Fibroblast of skin of left biceps (primary cell): ENCODE measurements at places on chromosomes 1 and 21.
A peak's percentile ranks its signal among the peaks of the same experiment; 100 is the strongest.

DNA sequence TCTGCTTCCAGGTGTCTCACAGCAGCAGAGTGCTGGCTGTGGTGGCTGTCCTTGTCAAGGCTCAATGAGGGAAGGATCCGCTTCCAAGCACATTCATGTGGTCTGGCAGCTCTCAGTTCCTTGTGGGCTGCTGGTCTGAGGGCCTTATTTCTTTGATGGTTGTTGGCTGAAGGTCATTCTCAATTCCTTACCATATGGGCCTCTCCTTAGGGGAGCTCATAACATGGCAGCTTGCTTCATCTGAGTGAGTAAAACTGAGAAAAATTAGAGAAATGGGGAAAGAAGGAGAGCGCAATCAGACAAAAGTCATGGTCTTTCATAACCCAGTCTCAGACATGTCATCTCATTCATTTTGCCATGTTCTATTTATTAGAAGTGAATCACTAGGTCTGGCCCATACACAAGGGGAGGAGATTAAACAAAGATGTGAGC is 81.7 kb upstream of the TSPAN2 start:
- no peak for DNase-seq

GRCh38 chr1:3762873-3763228 is 9.7 kb upstream of the SMIM1 start:
- DNase-seq, result no peak

- peak; percentile 86 for DNase-seq
Measured at GRCh38 chr1:112700290-112701226, 6.4 kb downstream of the RHOC start.

DNA sequence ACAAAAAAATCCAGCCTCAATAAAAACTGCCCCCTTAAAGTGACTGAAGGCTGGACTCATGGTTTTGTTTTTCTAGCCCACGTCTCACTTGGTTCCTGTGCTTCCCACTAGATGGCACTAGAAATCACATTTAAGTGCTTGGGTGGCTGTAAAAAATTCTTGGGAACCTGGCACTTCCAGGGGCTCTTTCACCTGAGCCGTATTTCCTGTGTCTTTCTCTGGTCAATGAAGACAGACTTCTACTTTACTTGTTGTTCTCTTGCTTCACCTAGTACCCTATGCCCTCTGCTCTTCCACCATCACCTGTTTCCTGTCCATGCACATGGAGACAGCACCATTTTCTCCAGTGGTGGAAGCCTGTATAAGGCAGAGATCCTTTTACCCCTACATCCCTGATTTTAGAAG is 20.0 kb downstream of the METTL13 start:
- DNase-seq, result no peak

GRCh38 chr1:31860581-31860980 is 44.8 kb upstream of the SPOCD1 start:
- no peak for DNase-seq

DNA sequence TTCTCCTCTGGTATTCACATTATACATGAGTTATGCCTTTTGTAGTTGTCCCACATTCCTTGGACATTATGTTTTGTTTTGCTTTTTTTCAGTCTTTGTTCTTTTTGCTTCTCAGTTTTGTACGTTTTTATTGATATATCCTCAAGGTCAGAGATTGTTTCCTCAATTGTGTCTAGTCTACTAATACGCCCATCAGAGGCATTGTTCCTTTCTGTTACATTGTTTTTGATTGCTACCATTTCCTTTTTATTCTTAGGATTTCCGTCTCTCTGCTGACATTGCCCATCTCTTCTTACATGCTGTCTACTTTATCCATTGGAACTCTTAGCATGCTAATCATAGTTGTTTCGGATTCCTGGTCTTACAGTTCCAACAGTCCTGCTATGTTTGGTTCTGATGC is 27.8 kb upstream of the MPC2 start:
- DNase-seq, result no peak

DNA sequence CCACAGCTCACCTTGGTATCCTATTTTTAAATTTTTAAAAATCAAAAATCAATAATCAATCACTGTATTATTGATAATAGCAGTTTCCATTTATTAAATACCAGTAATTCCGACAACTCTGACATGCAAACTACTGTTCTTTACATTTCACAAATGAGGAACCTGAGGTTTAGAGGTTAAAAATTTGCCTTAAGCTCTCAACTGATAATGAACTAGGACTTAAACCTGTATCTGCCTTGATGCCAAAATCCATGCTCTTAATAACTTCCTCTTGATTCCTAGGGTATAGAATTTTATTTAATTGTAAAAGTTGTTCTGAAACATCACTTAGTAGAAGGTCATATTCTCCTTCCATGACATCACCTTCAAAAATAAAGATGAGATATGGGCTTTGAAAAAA is 5.6 kb downstream of the ARHGAP29 start:
- no peak for DNase-seq

GRCh38 chr21:27548486-27548885 is 581.6 kb upstream of the ADAMTS5 start:
- no peak for DNase-seq

- no peak for DNase-seq
Measured at GRCh38 chr1:97505816-97506215, 415.0 kb downstream of the DPYD start.

DNA sequence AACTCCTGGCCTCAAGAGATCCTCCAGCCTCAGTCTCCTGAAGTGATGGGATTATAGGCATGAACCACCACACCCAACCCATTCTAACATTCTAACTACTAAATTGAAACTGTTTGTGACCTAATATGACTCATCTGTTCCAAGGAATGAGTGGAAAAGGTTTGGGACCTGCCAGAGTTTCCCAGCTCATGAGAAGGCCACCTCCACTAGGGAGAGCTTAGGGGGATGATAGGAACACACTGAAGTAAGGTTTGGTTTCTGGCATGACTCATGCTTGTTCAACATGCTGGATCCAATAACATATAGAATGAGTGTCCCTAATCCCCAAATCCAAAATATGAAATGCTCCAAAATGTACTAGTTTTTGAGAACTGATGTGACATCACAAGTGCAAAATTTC is 18.9 kb upstream of the SCAF4 start:
- DNase-seq, result no peak

GRCh38 chr1:7898962-7899361 is 41.7 kb downstream of the TNFRSF9 start:
- DNase-seq, result no peak

DNA sequence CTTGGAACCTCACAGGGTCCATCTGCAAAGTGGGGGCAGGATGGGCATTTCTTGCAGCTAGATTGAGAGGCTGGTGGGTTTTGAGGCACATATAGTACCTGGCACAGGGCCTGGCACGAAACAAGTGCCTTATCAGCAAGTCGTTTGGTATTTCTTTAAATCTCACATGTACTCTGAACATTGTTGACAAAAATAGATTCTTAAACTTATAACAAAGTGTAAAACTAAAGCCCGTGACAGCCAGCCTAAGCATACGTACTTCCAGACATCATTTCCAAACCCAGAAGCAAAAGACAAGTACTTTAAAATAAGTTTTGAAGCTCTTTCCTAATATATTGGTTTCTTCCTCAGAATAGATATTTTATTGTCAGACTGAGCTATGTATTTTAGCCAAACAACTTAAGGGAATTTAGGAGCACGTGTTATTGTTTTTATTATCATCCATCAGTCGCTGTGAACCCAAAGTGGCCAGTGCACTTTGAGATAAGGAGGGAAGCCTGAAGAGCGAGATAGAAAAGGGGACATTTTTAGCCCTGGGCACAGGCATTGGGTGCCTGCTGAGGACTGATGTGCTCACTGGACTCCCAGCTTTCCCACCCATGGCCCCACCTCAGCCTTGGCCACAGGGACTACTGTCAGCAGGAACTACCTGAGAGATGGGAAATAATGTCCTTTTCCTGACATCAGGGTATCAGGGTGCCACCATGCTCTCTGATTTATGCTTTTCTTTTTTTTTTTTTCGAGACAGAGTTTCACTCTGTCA is 3.0 kb downstream of the FBLIM1 start:
- no peak for DNase-seq

GRCh38 chr1:64608651-64609048 is 136.2 kb upstream of the RAVER2 start:
- no peak for DNase-seq

DNA sequence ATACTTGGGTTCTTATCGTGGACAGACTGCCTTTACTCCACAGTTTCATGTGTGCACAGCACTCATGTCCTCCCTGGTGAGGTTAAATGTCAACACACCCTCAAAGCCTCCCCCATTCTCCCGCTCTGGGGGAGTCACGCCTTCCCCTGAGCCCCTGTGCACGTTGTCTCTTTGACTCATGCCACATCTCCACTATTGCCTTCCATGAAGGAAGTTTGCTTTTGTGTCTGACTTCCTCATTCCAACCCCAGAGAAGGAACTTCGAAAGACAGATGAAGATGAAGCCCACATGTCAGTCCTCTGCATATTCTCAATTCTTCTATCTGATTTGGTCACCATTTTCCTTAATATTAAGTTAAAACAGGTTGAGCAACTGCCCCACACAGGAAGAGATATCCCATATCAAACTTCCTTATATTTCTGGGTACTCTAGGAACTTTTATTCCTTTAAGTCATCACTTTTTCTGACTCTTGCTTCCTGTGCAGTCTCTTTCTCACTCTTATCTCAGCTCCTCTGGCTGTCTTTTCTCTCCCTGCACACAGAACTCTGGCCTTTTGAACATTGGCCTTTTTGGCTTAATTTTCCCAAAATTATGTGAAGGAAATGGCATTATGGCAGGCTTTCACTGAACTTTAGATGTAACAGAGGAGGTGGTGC is 41.5 kb downstream of the C4BPA start:
- DNase-seq, result no peak
